Central memory CD4-positive, alpha-beta T cell (primary cell): ENCODE measurements at places on chromosomes 11 and 22.

DNA sequence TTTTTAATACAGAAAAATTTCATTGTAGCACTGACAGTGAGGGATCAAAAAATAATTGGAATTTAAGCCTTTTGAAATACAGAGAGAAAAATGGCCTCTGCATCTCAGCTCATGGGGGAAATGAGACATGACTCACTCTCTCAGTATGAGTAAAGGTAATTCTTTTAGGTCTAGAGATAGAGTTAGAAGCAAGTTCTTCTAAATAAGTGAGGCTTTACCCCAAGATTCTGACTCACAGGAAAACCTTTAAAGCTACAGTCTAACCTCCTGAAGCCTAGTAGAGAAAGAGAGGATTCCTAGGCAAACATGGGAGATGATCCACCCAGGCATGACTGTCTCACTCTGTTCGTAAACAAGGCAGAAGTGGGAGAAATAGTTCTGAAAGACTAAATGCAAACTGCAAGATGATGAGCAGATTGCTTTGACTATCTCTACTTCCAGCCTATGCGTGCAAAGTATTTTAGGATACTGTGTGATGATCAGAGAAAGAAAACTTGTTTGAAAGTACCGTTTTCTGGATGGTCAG, 1003.3 kb upstream of the CCDC90B start:
- DNase-seq: no peak

- no peak for DNase-seq
Observed at GRCh38 chr11:72614381-72614780, 59.8 kb downstream of the PDE2A start.

DNA sequence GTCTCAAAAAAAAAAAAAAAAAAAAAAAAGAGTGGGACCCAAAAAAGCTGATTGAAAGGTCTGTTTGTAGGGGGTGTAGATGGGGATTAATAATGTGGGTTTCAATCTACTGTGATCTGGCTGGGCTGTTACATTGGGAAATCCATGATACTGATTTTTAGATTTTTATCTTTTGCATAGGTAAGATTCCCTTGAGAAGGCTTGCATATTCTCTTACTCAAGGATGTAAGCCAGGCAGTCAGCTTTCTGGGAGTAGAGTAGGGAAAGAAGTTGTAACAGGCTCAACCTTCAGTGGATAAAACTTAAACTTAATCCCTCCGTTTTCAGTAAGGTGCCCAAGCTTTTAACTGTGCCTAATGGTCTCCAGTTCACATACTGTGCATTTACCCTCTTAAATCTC, 1.9 kb upstream of the CHEK1 start:
- no peak for DNase-seq

DNA sequence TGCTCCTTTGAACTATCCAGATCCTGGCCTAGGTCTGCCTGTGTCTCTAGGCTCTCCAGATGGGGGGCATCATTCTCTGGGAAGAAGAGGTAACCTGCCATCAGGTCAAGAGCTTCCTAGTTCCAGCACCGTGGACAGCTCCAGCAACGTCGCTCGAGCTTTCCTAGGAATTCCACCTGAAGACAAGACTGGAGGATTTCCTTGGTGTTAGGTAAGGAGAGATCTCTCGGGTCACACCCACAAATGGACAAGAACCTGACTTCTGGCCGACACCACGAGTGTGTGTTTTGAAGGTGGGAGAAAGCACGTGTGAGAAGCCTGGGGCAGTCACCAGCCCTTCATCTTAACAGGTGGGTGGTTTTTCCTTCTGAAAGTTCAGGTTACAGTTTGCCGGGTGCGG, 1.2 kb downstream of the PRG3 start:
- no peak for DNase-seq

DNA sequence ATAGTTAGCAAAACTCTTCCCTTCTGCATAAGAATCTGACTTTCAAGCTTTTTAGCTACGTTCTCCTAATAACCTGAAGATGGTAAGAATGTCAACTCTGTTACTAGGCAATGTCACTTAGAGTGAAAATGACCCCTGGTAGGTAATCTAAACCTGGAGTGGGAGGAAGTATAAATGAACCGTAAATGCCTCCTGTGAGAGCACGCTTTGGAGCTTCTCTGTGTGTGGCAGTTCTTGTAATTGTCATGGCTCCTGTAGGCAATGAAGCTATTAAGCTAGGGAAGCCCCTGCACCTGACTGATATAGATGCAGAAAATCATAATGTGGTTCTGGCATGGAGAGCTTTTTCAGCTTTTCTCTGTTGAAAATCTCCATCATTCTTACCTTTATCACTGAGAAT, 29.4 kb downstream of the CALCA start:
- no peak for DNase-seq

GRCh38 chr11:66142370-66143263, 72.5 kb downstream of the PACS1 start:
- no peak for DNase-seq

DNA sequence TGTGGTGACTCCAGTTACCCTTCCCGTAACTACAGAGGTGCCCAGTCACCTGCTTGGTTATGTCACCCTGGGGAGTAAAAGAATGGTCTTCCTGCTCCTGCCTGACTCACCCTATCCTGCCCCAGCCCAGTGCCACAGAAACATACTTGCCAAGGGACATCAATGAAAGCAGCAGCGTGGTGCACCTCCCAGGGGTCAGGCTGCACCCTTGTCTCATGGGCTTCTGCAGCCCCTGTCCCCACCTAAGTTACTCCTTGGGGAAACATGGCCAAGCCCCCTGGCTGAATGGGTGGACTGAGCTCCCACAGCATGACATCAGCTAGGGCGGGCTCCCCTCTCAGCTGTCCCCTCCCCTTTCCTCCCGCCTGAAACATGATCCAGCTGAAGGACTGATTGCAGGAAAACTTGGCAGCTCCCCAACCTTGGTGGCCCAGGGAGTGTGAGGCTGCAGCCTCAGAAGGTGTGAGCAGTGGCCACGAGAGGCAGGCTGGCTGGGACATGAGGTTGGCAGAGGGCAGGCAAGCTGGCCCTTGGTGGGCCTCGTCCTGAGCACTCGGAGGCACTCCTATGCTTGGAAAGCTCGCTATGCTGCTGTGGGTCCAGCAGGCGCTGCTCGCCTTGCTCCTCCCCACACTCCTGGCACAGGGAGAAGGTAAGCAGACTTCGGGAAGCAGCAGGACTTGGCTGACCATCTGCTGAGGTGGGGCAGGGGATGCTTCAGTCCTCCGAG, at the start of gene HTR3A:
Gene HTR3A, plus strand, starts transcription at position 368 of the 730 bp plus-strand sequence. Its CDS starts 218 bp downstream, at position 586.
- no peak for DNase-seq

DNA sequence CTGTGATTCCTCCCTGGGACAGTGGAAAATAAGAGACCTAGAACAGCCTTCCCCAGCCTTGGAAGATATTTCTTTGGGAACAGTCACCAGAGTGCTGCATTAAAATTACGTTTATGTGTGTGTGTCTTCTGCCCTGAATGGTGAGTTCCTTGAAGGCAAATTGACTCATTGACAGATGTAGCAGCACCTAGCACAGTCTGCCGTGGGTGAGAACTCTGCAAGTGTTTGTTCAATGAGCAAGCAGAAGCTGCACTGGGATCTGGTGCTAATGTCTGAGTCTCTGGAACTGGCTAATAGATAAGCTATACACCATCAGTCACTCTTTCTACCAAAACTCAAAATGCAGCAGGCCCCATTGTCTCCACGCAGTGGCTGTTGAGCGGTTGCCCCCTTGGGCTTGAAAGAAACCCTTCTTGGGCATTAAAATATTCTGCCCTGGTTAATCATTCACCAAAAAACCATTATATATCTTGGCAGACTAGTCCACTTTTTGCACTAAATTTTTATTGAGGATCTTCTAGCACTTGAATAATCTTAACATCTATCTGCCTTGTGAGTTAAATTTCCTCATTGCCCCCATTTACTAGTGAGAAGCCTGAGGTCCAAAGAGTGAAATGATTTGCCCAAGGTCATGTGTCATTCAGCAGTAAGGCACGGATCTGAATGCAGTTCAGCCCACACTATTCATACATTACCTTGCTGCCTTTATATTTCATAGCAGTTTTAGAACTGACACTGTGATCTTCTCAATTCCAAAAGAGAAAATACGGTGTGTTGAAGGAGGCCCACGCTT, 87.8 kb upstream of the GALNT18 start:
- DNase-seq: no peak
